ENCODE measurements at places on chromosomes 16 and 17.

GRCh38 chr17:1965556-1966273 is 59.4 kb downstream of the RTN4RL1 start:
- DNase-seq = no peak

DNA sequence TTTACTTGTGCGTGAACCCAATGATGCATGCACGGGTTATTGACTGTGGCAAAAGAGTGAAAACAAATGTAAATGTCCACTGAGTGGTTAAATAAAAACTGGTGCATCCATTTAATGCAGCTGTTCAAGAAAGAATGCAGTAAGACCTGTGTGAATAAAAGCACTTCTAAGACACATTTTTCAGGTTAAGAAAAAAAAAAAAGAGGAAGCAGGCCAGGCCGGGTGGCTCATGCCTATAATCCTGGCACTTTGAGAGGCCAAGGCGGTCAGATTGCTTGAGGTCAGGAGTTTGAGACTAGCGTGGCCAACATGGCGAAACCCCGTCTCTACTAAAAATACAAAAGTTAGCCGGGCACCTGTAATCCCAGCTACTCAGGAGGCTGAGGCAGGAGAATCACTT is 11.8 kb downstream of the CNGB1 start:
- no peak for DNase-seq

DNA sequence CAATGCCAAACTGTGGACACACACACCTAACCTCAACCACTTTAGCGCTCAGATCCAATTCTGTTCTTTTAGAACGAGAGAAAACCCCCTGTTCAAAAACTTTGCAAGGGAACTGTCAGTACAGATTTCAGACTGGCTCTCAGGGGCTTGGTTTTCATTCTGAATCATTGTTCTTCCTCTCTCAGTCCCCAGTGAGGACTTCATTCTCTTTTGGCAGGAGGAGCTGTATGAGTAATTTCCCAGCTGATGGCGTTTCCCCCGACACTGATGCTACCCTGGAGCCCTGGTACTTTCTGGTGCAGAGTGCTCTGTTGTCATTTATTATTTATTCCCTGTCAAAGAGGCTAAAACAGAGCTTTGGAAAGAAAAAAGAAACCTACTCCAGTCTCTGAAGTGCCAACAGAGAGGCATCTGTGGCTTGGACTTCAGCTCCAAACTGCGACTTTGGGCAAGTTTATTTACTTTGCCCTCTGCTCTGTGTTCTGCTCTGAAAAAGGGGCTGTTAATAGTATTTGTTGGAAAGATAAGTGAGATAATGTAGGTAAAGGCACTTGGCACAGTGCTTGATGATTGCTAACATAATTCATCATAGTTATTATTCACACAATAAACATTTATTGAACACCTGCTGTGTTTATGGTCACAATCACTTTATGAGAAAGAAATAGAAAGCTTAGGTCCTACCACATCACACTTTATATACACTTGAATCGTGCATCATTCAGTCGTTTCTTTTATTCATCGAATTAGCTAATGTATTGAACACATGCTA is 28.3 kb downstream of the ETV4 start:
- no peak for DNase-seq

DNA sequence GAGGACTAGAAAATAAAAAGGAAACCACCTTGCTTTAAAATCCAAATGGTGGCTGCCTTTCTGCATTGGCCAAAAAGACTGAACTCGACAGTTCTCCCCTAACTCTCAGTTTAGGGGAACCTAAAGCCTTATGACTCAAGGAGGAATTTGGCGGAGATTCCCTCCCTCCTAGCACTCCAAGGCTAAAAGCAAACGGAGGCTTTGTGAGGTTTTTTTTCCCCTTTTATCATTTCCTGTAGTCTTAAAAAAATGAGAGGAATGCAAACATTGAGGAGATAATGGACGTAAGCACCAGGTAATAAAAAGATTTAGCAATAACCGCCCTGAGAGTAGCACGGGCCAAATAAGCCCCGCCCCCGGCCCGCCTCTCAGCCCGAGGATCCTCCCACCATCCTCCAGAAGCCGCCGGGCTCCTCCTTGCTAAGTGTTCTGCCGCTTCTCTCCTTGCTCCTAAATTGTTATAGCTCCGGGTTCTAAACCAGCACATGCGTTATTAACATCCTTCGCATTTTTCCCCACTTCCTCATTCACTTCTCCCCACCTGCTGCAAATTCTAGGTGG is 5.8 kb upstream of the KIFC3 start:
- peak; percentile 45 for DNase-seq

DNA sequence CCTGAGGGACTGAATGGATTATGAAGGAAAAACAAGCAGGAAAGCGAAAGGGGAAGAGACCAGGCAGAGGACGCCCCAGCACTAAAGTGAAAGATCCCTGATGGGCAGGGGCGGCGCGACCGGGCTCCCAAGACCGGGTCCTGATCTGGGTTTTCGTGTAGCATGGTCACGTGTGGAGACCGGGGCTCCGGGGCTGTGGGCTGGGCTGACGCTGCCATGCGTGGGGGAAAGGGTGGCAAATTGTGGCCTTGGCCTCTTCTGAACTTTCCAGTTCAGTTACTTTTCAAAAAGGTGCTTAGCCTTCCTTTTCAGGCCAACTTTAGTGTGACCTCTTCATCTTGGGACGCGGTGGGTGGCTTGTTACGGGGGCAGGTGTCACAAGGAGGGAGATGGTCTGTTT is 57.5 kb downstream of the METRNL start:
- no peak for DNase-seq

GRCh38 chr16:68215302-68215701 is 20.6 kb downstream of the ESRP2 start:
- DNase-seq = no peak

GRCh38 chr16:23987443-23987842 is 151.7 kb downstream of the PRKCB start:
- DNase-seq = no peak

DNA sequence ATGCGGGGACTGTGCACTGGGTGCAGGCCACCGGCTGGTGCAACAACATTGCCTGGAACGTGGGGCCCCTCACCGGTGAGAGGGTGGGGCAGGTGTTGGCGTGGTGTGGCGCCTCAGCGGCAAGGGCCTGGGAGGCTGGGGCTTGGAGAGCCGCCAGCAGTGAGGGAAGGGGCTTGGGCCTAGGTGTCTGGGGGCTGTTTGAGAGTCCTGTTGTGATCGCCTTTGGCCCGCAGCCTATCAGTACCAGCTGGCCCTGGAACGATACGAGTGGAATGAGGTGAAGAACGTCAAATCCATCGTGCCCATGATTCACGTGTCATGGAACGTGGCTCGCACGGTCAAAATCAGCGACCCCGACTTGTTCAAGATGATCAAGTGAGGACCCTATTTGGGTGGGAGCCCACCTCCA is 2.6 kb upstream of the TMEM88 start:
- DNase-seq = no peak

- DNase-seq = no peak
Observed at GRCh38 chr16:64196444-64196843, 925.4 kb downstream of the CDH11 start.

DNA sequence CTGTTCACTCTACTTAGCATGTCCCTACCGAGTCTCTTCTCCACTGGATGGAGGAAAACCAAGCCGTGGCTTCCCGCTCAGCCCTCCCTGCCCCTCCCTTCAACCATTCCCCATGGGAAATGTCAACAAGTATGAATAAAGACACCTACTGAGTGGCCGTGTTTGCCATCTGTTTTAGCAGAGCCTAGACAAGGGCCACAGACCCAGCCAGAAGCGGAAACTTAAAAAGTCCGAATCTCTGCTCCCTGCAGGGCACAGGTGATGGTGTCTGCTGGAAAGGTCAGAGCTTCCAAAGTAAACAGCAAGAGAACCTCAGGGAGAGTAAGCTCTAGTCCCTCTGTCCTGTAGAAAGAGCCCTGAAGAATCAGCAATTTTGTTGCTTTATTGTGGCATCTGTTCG is 2.8 kb upstream of the LPCAT2 start:
- no peak for DNase-seq

- peak; percentile 22 for DNase-seq
Observed at GRCh38 chr17:1360975-1361374, 39.0 kb downstream of the YWHAE start.

- no peak for DNase-seq
Observed at GRCh38 chr17:43549496-43549895, 3.4 kb upstream of the ETV4 start.

GRCh38 chr16:69892378-69892777 is 58.8 kb upstream of the CLEC18A start:
- DNase-seq = no peak

- no peak for DNase-seq
Observed at GRCh38 chr17:79942011-79942405, 93.7 kb downstream of the TBC1D16 start.

GRCh38 chr16:11964761-11965551 is at the start of gene TNFRSF17:
TSS of gene TNFRSF17 (plus strand) at chr16:11965210. CDS start at chr16:11965325, 115 bp downstream.
- no peak for DNase-seq

DNA sequence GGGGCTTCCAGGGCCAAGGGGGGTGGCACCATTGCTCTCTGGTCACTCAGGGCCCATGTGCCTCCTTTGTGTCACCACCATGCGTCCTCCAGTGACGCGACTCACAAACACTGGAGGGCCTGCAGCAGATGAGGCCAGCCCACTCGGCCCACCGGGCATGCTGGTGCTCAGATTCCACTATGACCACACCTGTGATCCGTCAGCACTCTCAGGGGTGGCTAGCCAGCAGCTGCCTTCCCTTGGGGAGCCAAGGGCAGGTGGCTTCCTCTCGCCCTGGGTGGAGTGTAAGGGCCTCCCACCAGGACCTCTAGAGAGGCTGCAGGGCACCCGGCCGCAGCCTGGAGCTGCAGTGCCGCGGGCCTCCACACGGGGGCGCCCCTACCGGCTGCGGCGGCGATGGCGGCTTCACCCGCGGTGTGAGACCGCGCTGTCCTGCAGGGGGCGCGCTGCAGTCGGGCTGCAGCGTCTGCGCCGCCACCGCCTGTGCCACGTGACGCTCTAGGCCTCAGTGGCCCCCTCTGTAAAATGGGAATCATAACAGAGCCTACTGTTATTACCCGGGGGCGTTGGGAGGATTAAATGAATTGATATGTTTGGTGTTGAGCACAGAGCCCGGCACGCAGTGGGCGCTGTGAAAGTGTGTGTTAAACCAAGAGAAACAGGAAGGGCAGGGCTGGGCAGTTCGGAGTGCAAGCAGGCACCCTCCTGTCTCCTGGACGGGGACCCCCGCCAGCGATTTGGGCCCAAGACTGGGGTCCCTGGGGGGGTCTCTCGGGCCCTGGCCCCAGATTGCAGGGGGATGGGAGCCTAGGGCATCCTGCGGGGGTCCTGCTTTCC is 192.4 kb upstream of the GSE1 start:
- DNase-seq = peak; percentile 56

DNA sequence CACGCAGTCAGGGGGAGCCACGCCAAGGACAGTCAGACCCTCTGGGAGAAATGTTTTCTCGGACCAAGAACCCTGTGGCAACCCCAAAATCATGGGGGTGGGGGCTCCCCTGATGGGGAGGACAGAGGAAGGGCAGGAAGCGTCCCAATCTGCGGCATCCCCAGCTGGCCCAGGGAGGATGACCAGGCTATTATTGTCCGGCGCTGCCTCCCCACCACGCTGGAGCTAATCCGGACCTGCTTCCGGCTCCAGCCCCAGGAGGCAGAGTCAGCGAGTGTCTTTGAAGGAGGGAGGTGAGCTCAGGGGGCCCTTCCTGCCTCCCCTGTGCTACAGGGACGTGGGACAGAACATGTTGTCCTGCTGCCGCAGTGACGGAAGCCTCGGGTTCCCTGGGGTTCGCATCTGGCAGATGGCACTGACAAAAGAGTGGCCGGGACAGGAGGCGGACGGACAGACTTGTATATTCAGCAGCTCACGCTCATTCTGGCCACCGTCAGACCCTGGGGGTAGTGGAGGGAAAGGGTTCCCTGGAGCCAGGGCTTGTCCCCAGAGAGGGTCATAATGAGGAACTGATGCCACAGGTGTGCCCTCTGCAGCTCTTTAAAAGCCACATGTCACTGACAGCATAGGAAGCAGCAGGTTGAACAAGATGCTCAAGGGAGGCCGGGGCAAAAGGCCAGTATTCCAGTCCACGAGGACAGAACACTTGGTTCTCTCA is 54.3 kb upstream of the CDC42EP4 start:
- DNase-seq = no peak

- DNase-seq = no peak
Observed at GRCh38 chr16:15518381-15519351, 84.3 kb downstream of the BMERB1 start.

GRCh38 chr17:8075574-8076342 is 11.8 kb downstream of the ALOX12B start:
- no peak for DNase-seq

GRCh38 chr16:4089811-4090301 is 26.4 kb downstream of the ADCY9 start:
- DNase-seq = no peak

DNA sequence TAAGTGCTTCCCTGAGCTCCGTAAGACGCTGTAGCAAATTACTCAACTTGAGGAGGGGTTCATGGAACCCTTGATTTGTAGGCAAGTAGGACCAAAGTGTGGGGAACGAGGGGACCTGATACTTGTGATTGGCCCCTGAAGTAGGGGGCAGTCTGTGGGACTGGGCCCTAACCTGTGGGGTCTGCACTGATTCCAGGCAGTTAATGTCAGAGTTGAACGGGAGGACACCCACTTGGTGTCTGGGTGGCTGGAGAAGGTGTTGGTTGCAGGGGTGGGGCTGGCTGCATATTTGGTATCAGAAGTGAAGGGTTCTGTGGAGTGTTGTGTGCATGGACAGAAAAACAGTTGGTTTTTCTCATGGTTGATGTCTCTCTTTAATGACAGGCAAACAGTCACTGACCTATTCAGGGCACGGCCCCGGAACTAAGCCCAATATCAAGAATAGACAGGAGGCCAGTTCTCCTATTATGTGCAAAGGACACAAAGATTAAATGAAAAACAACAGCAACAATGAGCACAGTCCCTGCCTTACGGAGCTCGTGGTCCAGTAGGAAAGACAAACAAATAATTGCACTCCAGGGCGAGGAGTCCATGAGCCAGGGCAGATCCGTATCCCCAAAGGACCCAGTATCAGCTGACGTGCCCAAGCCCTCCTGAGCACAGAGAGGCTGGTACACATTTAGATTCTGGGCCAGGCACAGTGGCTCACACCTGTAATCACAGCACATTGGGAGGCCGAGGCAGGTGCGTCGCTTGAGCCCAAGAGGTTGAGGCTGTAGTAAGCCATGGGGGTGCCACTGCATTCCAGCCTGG is 19.2 kb downstream of the MXRA7 start:
- no peak for DNase-seq

DNA sequence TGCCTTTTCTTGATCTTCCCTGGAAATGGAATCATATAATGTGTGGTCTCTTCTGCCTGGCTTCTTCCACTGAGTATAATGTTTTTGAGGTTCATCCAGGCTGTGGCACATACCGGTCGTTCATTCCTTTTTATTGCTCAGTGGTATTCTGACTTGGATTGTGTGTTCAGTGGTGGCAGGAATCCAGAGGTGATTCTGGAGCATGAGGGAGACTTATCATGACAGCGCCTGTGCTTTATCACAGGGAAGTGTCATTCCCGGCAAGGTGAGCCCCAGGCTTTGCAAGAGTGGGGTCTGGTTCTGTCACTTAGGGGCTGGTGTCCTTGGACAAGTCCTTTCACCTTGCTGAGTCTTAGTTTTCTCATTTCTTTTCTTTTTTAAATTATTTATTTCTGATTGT is 53.0 kb downstream of the IRX3 start:
- DNase-seq = no peak

DNA sequence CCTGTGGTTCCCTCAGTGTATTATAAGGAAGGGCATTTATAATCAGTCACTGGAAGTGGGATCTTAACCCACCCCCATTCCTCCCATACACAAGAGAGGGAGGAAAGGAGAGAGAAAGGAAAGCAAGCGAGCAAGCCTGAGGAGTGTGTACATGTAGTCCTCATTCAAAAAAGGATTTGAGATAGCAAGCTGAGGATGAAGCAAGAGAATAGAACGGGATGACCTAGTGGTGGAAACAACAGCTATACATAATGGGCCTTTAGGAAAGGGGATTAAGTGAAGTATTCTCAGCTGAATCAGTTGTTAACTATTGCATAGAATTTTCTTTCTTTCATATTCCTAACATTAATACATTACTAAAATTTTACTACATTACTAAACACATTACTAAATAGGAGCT is 281.4 kb downstream of the ZFHX3 start:
- no peak for DNase-seq

Data from effector memory CD4-positive, alpha-beta T cell (primary cell).